Activated T-helper 1 cell treated with anti-CD3 and anti-CD28 coated beads, Interleukin-12 subunit alpha, Interleukin-12 subunit beta, Interleukin-2, Interleukin-4 antibody, amounts not matched to agents 30 ng/mL and 10 ng/mL and 1 ng/mL, durations not matched to agents 14 hours and 24 hours and 36 hours (primary cell): ENCODE measurements at places on chromosomes 12 and 14.
A peak's percentile ranks its signal among the peaks of the same experiment; 100 is the strongest.

DNA sequence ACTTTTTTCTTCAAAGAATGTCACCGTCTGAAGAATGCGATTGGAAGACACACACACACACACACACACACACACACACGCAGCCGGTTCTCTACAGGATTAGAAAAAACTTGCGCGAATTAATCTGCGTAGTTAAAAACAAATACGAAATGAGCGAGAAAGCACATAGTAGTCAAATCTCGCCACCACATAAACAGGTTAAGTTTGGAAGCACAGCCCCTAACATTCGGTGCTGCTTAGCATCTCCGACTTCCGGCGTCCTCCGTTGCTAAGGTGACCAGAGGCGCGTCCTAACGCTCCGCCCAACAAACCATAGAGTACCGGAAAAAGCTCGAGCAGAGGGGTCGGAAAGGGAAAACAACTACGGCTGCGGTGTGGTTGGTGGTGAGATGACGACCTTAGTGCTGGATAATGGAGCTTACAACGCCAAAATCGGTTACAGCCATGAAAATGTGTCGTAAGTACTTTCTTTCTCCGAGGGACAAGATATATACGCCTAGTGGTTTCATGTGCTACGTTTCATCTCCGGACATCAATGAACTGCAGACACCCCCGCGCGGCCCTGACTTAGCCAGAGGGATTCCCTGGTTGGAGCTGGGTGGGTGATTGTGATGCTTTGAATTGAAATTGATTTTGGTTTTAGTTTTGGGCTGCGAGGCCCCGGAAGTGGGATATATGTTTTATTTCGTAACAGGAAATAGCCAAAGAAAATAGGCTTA, at the start of gene ACTR6:
Gene ACTR6 (plus strand): TSS at position 353 of the 719 bp plus-strand sequence. CDS start 37 bp downstream, at position 390.
- peak; percentile 94 for DNase-seq
- H3K36me3 ChIP-seq = peaks cover 4% of the 10 kb centered on the region
- H3K27me3 ChIP-seq = no peaks in the 10 kb centered on the region
- H3K27ac ChIP-seq = peak within 1 kb of the TSS; percentile 100

DNA sequence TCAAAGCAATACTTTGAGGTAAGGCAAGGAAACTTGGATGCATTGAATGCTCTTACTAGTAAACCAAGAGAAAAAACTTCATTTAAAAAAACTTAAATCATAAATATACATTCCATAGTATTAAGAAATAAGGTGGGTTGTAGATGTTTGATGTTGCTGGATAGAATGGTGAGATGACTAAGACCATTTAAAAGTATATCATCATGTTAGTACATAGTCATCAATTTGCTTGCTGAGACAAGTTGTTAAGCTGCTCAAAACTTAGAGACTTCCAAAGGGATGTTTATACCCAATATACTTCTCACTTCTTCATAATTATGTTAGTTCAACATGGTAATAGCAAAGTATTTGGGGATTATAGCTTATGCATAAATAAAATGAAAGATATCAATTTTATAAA, 675.5 kb upstream of the MGAT4C start:
- no peaks in the 10 kb centered on the region for H3K36me3 ChIP-seq
- DNase-seq = no peak
- no peak overlapping the region for H3K4me3 ChIP-seq
- no peaks in the 10 kb centered on the region for H3K27me3 ChIP-seq

- no peak for DNase-seq
- H3K27ac ChIP-seq = no peak overlapping the region
- no peaks in the 10 kb centered on the region for H3K36me3 ChIP-seq
- H3K4me3 ChIP-seq = no peak overlapping the region
- no peaks in the 10 kb centered on the region for H3K4me1 ChIP-seq
Observed at GRCh38 chr12:58206876-58207275, 265.5 kb downstream of the ATP23 start.

- DNase-seq = no peak
- H3K27ac ChIP-seq = no peak overlapping the region
- H3K4me3 ChIP-seq = no peak overlapping the region
- H3K4me1 ChIP-seq = no peaks in the 10 kb centered on the region
Observed at GRCh38 chr12:28079539-28079938, 107.0 kb upstream of the PTHLH start.

GRCh38 chr14:61227884-61228591, 53.1 kb downstream of the TMEM30B start:
- no peak overlapping the region for H3K27ac ChIP-seq
- H3K27me3 ChIP-seq = peaks cover 10% of the 10 kb centered on the region
- no peaks in the 10 kb centered on the region for H3K36me3 ChIP-seq
- H3K4me3 ChIP-seq = no peak overlapping the region
- no peak for DNase-seq

GRCh38 chr14:75559451-75560222, 18.8 kb upstream of the FLVCR2 start:
- DNase-seq = peak; percentile 42
- peak overlapping the region; percentile 21 for H3K4me3 ChIP-seq
- no peaks in the 10 kb centered on the region for H3K27me3 ChIP-seq
- H3K27ac ChIP-seq = peak overlapping the region; percentile 93
- peaks cover 65% of the 10 kb centered on the region for H3K4me1 ChIP-seq
